ENCODE measurements at places on chromosomes 6 and 20.

DNA sequence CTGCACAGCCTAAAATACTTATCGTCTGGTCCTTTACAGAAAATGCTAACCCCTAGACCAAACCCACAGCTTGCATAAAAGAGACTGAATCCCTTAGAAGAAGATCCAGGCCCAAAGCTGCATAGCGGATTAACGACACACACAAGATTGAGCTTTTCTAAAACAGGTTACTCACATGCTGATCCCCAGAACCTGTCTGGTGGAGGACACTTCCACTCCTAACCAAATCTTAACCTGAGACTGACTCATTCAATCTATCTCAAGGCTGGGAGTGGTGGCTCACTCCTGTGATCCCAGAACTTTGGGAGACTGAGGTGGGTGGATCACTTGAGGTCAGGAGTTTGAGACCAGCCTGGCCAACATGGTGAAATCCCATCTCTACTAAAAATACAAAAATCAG is 2.8 kb upstream of the SLPI start:
- DNase-seq: no peak

- DNase-seq: no peak
These were observed 36.3 kb upstream of the CMTR1 start for GRCh38 chr6:37396571-37397180.

- DNase-seq: no peak
These were observed 45.7 kb upstream of the IRF4 start for GRCh38 chr6:345747-346385.

DNA sequence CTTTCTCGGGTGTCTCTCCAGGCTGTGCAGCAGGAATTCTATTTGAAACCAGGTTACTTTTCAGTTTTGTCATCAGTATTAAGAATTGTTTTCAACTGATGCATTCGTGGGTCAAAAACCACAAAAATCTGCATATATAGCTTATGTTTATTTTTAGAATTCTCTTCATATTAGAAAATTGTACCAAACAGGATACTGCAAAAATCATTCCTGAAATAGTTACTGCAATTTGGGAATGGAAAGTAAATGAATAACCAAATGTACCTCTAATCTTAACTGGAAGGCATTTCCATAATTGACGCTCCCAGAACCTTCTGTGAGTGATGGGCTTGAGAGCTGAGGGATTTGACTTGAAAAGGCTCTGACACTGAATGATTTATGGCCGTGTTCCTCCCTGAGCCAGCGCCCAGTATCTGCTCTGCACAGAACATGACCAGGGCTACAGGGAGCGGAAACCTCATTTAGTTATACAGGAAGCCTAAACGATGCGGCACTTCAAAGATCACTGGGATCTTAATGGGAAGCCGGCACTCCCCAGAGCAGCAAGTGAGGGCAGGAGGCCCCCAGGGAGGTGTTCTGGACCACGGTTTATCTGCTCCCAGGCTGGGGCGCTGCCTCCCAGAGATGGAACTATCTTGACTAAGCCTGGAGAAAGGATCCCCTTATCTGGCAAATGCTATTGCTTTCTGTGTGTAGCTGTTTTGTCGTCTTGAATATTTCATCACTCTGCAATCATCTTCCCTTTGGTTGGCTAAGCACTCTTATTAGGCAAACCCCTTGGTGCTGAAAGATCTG is 446.0 kb downstream of the QKI start:
- DNase-seq: no peak

DNA sequence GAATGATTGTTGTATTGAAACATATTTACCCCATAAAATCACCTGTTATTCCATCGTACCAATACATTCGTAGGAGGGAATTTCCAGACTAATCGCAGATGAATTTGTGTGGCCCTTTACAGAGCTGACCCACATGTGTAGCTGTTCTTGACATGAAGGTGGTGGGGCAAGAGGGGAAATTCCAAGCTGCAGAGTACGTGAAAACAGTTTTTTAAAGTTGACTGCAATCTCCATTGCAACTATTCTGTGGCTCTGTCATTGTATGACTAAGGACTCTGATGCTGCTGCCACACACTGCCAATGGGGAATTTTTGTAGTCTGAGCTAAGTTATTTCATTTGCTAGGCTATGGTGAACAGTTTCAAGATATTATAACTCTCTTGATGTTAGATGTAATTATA is 46.4 kb upstream of the ADTRP start:
- DNase-seq: peak; percentile 16

DNA sequence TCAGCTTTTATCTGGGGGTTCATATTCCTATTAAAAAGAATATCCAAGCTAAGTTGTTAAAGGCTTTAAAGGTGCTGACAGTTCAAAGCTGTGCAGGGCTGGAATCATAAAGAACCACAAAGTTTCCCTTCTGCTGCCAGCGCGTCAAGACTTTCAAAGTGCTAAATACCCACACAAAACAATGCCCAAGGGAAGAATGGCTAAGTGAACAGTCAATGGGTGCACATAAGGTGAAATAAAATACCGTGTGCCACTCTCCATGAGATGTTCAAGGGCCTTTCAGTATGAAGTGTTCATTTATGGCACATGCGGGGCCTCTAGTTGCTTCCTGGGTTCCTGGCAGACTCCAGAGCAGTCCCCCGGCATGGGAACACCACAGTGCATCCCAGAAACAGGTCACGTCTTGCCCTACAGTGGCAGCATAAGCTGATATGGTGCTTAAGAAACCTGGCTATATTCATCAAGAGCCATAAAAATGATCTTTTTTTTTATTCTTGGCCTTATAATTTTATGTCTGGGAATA is 14.1 kb downstream of the TXNDC5 start:
- DNase-seq: no peak

- DNase-seq: no peak
These were observed 82.9 kb downstream of the SCML4 start for GRCh38 chr6:107741191-107741680.

DNA sequence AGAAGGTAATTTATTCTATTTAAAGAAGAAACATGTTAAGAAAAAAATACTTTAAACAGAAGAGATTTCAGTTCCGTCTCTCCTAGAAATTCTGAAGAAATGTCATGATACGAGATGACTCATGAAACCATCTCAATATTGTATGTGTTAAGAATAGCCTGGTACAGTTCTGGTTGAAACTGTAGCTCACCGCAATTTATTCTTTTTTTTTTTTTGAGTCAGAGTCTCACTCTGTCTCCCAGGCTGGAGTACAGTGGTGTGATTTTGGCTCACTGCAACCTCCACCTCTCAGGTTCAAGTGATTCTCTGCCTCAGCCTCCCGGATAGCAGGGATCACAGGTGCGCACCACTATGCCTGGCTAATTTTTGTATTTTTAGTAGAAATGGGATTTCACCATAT is 103.3 kb downstream of the ARHGAP18 start:
- DNase-seq: no peak

- DNase-seq: no peak
These were observed 77.2 kb downstream of the PFDN4 start for GRCh38 chr20:54284928-54285704.

- no peak for DNase-seq
These were observed 168.8 kb downstream of the CDKAL1 start for GRCh38 chr6:20703049-20703448.

DNA sequence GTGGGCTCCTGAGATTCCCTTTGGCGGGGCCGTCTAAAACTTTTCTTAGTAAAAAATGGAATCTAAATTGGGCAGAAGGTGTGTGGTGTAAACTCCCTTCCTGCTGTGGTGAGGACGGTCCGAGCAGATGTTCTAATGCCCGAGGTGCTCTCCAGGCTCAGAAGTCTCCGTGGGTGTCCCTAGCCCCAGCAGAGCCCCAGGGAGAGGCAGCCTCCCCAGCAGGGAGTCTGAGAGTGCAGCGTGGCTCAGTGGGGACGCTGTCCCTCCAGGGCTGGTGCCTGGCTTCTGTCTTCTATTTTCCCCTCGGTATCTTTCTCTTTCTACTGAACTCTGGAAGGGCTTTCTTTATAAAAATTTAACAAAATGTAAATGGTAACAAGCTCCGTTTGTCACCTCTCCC is 208.2 kb downstream of the SMOC2 start:
- no peak for DNase-seq

DNA sequence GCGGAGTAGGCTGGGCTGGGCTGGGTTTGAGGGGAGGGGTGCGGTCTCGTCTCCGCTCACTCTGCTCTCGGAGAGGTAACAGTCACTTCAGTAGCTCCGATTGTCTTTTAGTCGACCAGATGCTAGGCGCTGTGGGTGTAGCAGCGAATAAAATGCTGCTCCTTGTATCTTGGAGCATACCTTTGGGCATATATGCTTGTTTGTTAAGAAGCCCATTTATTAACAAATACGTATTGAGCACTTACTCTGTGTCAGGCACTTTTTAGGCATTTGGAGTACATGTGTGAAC is 545 bp downstream of the ACTR5 start:
- DNase-seq: no peak

DNA sequence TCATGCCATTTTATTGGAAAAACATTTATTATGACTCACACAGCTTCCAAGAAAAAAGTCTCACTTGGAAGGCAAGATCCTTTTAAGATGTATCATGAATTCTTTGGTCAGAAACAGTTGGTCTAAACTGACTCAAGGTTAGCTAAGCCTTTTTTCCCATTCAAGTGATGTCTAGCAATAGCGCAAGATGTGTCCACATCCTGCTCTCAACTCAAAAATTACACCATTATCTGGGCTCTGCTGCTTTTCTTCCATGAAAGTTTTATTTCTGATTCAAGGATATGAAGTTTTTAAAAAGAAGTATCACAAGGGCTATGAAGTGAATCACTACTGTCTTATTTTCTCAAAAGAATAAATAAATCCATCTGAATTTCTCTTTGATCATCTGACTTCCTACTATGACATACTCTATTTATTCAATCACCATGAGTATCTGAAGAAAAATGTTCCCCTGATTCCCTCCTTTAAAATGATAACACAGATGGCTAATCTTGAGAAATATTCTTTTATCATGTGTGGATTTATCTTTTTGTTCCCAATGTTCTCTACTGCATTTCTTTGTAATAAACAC is 139.2 kb downstream of the AHI1 start:
- no peak for DNase-seq

DNA sequence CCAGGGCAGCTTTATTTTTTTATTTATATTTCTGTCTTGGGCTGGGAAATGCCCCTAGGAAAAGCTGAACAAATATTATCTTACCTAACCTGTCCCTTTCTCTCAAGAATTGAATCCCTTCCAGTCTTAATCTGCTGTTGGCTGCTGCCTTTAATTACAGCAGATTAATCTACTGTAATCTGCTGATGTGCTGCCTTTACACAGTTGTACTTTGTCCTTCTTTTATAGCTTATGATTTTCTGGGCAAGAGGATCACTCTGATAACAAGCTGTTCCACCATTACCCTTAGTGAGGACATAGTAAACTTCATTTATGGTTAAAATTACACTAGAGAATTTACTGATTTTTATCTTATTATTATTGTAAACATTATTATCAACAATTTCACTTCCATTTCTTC is 234.5 kb upstream of the MAN1A1 start:
- no peak for DNase-seq

GRCh38 chr6:156562636-156563035 is 214.5 kb upstream of the ARID1B start:
- no peak for DNase-seq

GRCh38 chr20:50558483-50558925 is 48.3 kb downstream of the PTPN1 start:
- no peak for DNase-seq

- DNase-seq: no peak
These were observed 19.0 kb upstream of the PTPN1 start for GRCh38 chr20:50491168-50491567.

DNA sequence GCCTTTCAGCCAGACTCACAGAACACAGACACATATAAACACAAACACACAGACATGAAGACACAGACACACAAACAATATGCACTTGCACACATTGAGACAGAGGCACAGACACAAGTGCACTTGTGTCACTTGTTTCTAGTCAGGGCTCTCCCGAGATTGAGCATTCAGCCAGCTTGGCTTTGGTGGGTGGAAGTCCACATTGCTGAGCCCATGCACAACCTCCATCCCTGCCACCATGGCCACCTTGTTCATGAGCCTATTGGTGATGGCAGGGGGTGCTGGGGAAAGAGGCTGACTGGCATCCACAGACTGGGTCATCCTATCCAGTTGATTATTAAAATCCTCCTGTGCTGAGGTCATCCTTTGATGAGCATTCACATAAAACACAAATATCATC is 11.5 kb upstream of the CST7 start:
- no peak for DNase-seq

GRCh38 chr6:137707590-137708360 is 159.3 kb upstream of the TNFAIP3 start:
- DNase-seq: peak; percentile 89

DNA sequence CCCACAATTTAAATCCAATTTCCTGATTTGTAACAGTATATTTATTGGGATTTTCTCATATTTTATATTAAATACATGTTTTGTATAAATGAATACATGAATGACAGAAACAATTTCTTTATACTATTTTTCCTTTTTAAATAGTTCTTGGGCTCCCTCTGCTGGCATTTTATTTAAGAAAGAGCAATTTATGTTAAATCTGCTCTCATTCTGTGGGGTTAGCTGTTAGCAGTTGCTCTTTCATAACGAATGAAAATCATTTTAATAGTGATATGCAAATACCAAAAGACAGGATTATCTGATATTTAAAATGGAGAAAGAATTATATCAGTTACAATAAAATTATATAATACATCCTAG is 118.3 kb downstream of the RALGAPA2 start:
- DNase-seq: no peak

DNA sequence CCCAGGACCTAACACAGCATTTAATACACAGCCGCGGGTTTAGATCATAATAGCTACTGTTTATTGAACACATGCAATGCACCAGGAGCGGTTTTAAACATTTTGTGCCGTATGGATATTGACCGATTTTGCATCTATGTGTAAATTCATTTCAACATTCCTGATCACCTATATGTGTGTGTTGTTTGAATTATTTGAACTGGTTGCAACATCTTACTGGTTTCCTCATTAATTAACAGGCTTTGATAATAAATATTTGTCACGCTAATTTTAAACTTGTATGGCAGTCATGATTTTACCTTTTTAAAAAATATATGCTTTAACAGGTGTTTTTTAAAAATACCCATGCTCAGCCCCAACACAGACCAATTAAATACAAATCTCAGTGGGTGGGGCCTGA is 35.8 kb downstream of the CPNE5 start:
- no peak for DNase-seq

- DNase-seq: no peak
These were observed 190.7 kb downstream of the PLCB1 start for GRCh38 chr20:8322662-8323217.

- DNase-seq: no peak
These were observed 25.5 kb downstream of the PCK1 start for GRCh38 chr20:57586370-57586793.

GRCh38 chr6:156988276-156989158 is 211.3 kb downstream of the ARID1B start:
- DNase-seq: no peak

All from activated T-helper 1 cell treated with anti-CD3 and anti-CD28 coated beads, Interleukin-12 subunit alpha, Interleukin-12 subunit beta, Interleukin-2, Interleukin-4 antibody, amounts not matched to agents 30 ng/mL and 10 ng/mL and 1 ng/mL, durations not matched to agents 14 hours and 24 hours and 36 hours (primary cell).